Stimulated activated CD4-positive, alpha-beta T cell treated with anti-CD3 and anti-CD28 coated beads, TNF-alpha, amount 100 ng/mL, for 1 hour (primary cell): ENCODE measurements at places on chromosomes 3 and 15.

DNA sequence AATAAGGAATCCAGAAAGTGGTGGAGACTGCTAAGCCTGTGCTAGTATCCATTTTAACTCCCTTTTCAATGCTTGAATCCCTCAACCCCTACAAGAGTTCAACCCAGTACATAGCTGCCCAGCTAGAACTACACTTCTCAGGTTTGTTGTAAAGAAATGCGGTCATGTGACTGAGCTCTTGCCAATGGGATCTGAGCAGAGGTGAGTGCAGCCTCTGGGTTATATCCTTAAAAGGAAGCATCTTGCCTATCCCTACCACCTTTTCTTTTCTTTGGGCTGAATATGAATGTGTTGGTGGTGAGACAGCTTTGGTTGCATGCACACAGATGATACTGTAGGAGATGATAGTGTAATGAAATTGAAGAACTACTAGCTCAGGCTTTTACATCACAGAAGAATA lies 139.7 kb downstream of the CADPS start:
- DNase-seq = no peak

DNA sequence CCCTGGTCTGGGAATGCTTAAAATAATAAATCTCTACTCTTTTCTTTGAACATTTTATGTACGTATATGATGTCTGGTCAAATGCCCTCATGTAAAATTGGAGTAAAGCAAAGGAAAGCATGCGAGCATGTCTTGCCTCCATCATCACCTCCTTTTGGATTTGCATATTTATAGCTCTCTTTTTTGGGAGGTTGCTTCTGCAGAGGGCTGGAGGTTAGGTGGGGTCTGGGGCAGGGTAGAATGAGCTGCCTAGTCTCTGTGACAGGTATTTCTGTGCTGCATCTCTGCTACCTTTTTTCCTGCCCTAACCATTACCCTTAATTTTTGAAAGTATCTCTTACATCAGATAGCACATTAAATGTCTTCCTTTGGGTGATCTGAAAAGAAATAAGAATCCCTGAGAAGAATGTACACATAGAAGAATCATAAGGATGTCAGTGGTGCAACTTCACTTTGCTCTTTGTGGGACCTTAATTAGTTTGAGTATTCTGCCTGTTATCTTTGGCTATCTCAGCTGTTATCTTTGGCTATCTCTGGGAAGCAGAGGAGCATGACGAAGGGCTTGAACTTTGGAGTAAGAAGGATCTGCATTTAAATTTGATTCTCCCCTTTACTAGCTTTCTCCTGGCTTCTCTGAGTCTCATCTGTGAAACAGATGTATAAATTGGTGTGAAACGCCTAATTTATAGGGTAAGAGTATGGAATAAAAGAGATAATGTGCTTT lies 40.2 kb downstream of the PPM1L start:
- no peak for DNase-seq

GRCh38 chr3:4326868-4327267 lies 23.7 kb downstream of the SETMAR start:
- no peak for DNase-seq

DNA sequence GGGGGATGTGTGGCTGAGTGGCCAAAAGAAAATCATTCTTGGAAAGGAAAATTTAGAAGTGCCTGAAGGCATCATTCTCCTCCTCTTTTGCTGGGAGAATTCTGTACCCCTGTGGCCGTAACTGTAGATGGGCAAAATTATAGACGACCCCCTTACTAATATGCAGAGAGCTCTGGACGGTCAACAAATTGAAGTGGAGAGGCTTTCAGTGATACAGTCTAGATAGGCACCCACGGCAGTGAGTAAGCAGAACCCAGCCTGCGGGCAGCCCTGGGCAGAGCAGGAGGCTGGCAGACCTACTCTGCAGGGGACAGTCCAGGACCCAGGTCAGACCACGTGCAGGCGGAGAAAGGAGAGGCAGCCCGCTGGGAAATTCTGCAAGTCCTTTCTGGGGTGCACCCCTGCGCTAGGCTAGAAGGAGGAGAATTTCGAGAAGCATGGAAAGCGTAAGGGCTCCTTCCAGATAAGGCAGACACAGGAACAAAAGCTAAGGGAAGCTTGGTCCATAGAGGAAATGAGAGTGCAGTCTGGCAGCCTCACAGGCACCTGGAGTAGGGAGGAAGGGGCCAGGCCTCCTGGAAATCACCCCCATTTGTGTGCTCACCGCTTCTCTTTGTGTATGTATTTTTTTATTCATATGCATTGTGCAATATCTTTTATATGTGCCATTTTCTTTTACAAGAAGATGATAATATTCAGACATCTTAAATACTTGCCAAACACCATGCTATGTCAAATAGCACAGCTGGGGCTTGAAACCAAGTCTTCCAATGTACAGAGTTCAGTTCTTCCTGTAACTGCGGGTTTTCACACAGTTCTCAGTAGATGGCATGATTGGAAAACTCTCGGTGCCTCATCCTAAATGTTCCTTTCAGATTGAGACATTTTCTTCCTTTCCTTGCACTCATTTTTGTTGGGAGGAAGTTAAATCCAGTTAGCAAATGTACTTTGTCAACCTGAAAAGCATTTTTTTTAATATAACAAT lies 40.2 kb downstream of the LRRK1 start:
- DNase-seq = no peak

DNA sequence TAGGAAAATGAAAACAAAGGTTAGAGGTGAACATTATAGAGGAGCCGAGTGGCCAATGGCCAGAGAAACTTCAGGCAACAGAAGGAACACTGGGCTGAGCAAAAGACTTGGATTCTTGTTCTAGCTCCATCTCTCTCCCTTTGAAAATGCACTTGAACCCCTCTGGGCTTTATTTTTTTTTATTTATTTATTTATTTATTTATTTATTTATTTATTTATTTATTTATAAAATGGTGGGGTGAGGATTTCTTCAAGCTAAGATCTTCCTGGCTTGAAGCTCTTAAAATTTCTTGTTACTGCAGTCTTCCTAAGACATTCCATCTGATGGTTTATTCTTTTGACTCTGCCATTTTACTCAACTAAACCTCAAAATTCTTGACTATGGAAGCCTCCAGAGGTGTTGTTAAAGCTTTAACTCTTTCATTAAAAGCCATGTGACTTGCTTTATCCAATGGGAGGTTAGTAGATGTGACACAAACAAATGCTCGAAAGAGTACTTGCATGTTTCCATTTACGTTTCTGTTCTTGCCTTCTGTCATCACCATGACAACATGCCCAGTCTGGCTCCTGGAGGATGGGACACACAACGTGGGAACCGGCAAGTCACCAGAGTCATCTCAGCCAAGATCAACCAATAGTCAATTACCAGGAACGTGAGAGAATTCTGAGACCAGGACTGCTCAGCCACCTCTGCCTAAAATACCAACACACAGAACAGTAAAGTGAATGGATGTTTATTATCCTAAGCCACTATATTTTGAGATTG lies 325.2 kb upstream of the CTNNB1 start:
- no peak for DNase-seq

- no peak for DNase-seq
Observed at GRCh38 chr3:158789592-158789991, 12.3 kb upstream of the MFSD1 start.
